Hepatic stellate cell (primary cell): ENCODE measurements at places on chromosomes 11 and 22.
A peak's percentile ranks its signal among the peaks of the same experiment; 100 is the strongest.

- peak; percentile 65 for DNase-seq
Measured at GRCh38 chr11:46896719-46897406, 21.5 kb downstream of the LRP4 start.

- DNase-seq, result no peak
Measured at GRCh38 chr11:40732132-40732531, 727.3 kb downstream of the LRRC4C start.

DNA sequence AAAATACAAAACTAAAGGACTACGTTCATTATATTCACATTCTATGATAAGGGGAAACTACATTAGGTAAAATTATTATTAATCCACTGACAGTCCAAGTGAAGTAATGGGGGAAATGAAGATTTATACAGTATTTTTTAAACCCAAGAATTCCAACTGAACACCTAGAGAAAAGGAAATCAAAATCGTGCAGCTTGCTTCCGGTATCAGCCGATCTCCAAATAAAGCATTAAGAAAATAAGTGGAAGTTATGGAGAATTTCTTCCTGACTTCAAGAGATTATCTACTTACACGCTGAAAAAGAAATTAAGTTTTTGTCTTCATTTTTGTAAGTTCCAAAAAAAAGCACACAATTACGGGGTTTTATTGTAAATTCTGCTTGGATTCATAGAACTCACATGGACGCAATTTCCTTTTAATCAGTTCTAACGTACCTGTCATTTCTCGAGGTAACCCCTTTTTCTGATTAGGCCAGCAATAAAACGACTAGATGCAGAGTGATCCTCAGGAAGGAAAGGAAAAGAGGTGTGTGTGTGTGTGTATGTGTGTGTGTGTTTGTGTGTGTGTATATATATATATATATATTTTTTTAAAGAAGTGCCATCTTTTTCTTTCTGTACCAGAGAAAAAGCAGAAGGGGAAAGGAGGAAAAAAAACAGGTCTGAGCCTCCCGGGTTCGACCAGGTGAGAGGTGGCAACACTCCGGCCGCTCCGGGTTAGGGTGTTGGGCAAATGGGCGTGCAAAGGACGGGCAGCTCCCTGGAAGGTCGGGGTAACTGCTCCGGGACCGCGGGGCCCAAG, 1.1 kb downstream of the ZBTB44 start:
- no peak for DNase-seq

- peak; percentile 72 for DNase-seq
Measured at GRCh38 chr11:61545341-61545740, 35.5 kb downstream of the SYT7 start.

DNA sequence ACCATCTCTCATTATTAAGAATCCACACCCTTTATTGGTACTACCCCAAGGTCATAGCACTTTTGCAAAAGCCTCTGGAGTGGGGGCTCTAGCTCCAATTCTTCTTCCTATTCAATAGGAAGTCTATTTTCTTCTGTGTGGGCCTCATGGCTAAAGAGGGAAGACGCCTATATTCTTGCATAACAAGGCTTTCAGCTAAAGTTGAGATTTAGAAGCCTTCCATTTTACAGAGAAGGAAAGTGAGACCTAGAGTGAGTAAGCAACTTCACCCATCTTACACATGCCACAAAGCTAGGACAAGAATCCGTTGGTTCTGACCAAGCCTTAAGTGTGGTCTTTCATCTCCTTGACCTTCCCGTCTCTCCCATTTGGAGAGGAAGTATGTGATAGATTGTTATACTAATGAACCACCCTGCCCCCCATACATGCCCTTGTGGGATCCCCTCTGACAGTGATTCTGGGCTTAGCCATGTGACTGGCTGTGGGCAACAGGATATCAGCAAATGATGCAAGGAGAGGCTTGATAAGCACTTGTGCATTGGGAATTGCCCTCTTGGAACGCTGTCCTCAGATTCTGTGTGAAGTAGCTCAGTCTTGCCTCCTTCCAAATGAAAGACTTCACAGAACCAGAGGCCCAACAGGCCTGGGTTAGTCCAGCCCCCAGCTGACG, 12.3 kb downstream of the BACE1 start:
- DNase-seq, result no peak

DNA sequence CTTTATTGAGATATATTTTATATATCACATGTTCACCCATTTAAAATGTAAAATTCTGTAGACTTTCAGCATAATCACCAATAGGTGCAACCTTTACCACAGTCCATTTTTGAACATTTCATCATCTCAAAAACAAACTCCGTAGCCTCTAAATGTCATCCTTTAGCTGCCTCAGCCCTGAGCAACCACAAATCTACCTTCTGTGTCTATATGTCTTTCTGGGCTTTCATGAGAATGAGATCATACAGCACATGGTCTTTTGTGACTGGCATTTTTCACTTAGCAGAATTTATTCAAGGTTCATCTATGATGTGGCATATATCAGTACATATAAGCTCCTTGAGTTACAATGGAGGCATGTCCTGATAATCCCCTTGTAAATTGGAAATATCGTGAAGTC, 320.5 kb downstream of the ETS1 start:
- DNase-seq, result no peak

DNA sequence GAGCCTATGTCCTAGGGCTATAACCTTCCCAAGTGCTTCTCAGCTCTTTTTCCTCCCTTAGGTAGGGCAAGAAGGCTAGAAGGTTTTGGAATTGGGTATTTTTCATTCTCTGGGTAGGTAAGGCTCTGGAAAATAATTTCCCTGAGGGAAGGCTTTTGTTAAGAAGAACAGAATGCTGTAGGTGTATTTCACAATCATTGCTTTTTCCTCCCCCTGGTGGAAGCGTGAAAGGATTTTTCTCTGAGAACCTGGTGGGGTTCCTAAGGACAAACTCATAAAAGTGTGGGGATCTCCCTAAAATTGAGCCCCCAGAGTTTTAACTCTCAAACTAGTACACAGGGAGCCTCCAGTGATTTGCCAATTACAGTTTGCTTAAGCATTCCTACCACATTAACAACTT, 41.1 kb upstream of the NARS2 start:
- no peak for DNase-seq

DNA sequence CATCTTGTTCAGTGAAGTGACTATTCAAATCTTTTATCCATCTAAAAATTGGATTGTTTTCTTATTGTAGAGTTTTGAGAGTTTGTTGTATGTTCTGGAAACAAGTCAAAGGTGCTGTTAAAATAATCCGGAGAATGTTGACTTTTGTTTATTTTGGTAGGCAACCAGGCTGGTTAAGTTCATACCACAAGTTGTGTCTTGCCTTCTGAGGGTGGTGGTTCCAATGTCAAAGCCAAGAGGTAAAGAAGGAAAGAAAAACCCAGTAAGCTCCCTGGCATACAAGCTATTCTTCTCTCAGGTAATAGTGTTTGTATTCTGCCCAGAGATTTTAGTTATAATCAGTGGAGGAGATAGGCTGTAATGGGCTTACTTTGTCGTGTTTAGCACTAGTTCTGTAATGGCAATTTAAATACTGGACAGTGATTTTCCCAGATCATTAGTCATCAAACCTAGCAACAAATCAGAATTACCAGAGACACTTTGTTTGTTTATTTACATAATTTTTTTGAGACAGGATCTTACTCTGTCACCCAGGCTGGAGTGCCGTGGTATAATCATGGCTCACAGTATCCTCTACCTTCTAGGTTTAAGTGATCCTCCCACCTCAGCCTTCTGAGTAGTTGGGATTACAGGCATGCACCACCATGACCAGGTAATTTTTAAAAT, 15.1 kb upstream of the CSRP3 start:
- DNase-seq, result no peak

DNA sequence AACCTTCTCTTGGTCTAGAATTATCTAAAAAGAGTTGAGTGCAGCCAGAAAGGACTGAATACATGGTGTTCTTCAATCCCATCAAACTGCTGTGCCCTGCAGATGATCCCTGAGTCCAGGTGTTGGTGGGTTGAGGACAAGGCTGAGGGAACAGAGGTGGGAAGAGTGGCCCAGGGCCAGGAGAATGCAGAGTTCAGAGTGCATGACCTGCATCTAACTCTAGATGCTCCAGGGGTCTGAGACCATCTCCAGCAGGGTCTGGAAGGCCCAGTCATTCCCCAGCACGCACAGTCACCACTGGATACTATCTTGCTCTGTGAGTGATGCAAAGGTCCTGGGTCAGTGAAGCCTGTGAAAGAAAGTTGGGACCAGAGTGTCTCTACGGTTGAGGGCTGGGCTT, 2.1 kb upstream of the VPREB1 start:
- DNase-seq, result no peak

GRCh38 chr11:61158691-61159381, 2.4 kb downstream of the VPS37C start:
- DNase-seq, result no peak

DNA sequence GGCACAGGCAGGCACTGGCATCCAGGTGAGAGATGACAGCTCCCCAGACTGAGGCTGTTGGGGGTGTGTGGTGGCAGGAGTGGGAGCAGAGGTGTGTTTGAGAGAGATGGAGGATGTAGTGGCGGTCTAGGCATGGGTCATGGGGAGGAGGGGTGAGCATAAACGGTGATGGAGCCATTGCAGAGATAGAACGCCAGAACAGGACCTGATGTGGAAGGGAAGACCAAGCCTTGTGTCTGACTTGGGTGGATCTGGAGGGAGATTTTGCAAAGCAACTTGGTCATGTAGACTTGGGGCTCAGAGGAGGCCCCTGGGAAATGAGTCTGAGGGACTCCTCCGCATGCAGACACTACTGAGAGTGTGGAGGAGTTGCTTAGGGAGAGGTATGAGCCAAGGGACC, 50.0 kb upstream of the CLDN5 start:
- DNase-seq, result no peak

GRCh38 chr11:36349351-36350136, 53.5 kb downstream of the PRR5L start:
- no peak for DNase-seq

GRCh38 chr22:39808081-39808480, 85.5 kb downstream of the ENTHD1 start:
- no peak for DNase-seq

- DNase-seq, result no peak
Measured at GRCh38 chr11:19429108-19429760, 188.5 kb upstream of the E2F8 start.

- no peak for DNase-seq
Measured at GRCh38 chr22:50171965-50172421, 1.5 kb downstream of the PANX2 start.

GRCh38 chr22:29689880-29690213, 30.0 kb upstream of the CABP7 start:
- DNase-seq, result peak; percentile 72

DNA sequence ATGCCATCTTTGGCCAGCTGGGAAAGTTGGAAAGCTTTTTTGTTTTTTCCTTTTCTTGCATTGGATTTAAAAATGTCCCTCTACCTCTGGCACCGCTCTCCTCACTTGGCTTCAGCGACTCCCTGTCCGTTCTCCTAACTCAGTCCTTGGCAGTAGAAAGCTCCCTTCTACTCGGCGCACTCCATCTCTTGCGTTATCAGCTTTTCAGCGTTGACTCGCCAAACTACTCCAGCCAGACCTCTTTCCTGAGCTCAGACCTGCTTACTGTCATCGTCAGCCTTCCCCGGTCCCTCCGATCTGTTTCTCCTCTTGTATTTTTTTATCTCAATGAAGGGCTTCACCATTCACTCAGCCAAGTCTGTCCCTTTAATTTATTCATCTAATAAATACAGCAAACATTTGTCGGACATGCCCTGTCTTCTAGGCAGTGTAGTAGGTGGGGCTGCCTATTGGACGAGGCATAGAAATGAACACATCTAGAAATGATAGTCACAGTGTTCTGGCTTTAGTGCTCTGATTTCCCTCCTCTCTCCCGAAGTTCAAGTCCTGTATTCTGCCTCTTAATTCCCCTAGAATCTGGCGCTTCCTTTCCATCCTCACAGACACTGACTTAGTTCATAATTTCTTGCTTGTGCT, 839 bp downstream of the CEP164 start:
- peak; percentile 32 for DNase-seq

GRCh38 chr22:49934160-49934890, 15.9 kb downstream of the CRELD2 start:
- no peak for DNase-seq

DNA sequence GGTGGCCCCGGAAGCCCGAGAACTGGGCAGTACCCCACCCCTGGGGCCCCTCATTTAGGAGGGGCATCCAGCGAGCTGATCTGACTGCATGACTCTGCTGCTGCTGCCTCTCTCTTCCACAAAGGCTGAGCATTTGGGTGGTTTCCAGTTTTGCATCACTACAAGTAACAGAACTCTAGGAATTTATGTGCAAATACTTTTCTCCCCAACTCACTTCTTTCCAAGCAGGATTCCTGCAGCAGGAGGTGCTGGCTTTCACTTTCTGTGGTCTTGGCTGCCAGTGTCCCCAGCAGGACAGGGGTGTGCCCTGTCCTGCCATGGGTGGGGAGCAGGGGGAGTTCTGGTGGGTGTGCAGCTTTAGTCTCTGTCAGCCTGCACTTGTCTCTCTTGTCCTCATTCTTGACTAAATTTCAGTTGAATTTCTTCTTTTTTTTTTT, 21.2 kb downstream of the UPB1 start:
- peak; percentile 92 for DNase-seq

GRCh38 chr22:36536717-36537116, 7.8 kb upstream of the EIF3D start:
- no peak for DNase-seq

DNA sequence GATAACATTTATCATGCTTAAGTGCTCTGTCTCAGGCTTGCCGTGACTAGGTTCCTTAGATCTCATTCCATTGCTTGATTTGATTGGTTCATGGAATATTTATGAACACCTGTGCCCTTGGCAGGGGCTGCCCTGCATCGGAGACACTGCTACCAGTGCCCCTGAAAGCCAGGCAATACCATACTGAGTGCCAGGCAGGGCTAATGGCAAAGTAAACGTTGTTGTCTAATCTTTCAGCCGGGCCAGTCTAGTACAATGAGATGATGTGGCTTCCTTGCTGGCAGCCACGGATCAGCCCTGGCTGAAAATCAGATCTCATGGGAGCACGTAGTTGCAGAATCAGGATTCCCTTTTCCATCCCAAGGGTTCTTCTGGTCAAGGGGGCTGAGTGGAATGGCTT, 5.0 kb upstream of the PGA3 start:
- DNase-seq, result no peak

- DNase-seq, result no peak
Measured at GRCh38 chr22:50189849-50190181, 4.1 kb downstream of the TRABD start.

DNA sequence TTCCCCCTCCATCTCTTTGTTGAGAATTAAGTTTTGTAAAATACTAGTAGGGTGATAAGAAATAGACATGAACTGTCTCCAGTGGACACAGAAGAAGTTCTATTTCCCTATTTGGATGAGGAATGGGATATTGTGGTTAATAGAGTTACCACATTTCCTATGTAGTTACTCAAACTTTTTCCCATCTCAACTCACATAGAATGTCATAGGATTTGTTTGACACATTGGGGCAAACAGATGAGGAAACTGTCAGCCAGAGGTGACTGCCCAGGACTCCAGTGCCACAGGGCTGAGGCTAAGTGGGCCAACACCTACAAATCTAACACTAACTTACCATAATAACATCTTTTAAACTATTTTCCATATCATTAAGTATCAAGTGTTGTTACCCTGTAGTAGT, 58.3 kb downstream of the CCDC83 start:
- no peak for DNase-seq

- DNase-seq, result no peak
Measured at GRCh38 chr11:29280452-29280851, 736.4 kb downstream of the KCNA4 start.
